Lung (tissue), 17 donors: ENCODE measurements at places on chromosomes 5 and 9. TPM values are rescaled to one million over a fixed set of nuclear protein-coding genes. Genes with fewer than 3 reads are reported as not detected.

GRCh38 chr9:76500061-76500460 is 41.1 kb downstream of the GCNT1 start:
- DNase-seq, result no peak

DNA sequence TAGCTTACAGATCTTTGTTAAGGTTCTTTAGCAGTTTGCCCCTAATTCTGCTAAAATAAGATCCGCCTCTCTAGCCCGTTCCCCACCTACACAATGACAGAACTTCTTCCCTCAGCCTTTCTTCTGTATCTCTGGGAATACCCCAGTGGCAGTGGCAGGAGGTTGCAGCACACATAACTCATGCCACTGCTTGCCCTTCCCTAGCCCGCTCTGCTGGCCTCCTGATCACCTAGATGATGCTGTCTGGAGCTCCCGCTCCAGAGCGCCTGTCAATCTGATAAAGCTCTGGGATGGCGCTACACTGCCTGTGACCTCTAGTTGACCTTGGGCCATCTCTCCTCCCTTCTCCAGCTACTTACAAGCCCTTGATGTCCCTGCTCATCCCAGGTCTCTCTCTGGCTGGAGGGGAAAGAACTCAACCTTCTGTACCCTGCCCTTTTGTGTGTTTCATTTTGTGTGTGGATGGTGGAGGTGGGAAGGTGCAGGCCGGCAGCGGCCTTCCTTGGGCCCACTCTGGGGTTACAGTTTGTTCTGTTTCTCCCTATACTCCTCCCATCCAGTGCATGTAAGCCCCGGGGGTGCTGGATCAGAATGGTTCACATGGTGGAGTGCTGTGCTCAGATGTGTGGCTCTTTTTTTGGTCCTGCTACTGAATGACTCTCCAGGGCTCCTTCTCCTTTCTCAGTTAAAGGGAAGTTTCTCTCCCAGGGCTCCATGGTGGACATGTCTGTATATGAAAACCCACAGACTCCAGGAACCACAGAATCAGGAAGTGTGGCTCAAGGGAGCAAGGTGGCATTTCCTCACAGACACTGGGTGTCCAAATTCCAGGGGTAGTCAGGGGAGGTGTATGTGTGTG is 29.1 kb downstream of the MTX3 start:
- DNase-seq, result no peak

DNA sequence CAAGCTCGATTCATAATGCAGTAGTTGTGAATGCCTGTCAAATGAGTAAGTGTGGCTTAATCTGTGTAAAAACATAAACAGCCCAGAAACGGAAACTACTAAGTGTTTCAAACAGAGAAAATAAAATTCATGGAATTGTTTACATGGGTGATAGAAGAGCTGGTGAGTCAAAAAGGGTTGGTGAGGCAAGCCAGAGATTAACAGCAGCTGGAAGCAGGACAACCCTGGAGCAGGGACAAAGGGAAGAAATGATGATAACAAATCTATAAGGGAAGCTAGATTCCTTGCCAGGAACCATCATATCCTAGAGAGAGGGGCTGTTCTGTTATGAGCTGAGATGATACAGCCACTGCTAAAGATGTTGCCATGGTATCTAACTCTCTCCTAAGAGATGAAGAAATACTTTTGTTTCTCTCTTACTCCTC is 18.0 kb upstream of the PRR16 start:
- peak; percentile 78 for DNase-seq

GRCh38 chr5:79702606-79703380 is 13.2 kb downstream of the CMYA5 start:
- no peak for DNase-seq

GRCh38 chr5:94467954-94468930 is 150.2 kb downstream of the KIAA0825 start:
- DNase-seq, result peak; percentile 74

- DNase-seq, result no peak
Observed at GRCh38 chr5:162410365-162410764, 342.8 kb downstream of the GABRG2 start.

- peak; percentile 61 for DNase-seq
Observed at GRCh38 chr9:109604781-109605180, 106.7 kb upstream of the PTPN3 start.

GRCh38 chr5:177432143-177432838 is 5.8 kb downstream of the GRK6 start:
- no peak for DNase-seq

- no peak for DNase-seq
Observed at GRCh38 chr9:108081112-108081511, 591.5 kb upstream of the KLF4 start.

DNA sequence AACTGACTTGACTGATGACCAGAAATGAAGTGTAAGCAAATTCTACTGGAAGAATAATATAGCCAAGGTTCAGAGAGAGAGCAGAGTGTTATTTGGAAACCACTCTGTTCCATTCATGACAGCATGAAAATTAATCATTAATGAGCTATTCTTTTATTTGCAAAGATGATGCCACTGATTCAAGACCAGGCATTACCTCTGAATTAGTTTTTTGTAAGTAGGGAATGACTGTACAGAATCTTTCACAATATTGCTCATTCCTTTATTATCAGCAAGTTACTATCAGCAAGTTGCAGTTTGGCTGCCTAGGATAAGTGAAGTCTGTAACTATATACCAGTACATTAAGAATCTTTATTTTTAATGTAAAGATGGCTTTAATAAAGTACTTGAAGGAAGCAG is 75.1 kb upstream of the RGMB start:
- DNase-seq, result no peak

- no peak for DNase-seq
Observed at GRCh38 chr5:177531209-177531940, 14.6 kb upstream of the DDX41 start.

DNA sequence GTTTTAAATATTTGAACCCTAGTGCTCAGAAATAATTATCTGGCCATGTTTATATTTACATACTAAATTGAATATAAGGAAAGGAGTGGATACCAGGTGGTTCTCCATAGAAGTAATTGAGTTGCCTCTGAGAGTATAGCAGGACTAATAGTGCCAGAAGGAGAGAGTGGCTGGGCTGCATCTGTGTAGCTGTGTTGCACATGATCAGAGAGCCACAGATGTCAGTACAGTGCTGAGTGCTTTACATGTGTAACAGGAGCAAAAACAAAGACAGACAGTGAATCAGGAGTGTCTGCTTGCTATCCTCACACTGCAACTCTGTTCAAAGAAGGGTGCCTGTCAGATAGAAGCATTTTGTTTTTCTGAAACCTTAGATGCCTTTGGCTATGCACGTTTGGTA is 353.9 kb upstream of the PAPPA start:
- DNase-seq, result no peak

Gene LCN1
- polyA plus RNA-seq, result not detected

Gene PRR16
- polyA plus RNA-seq, result 1.1 TPM

Gene TAF11L5
- not detected for polyA plus RNA-seq

Gene C5orf52
- not detected for polyA plus RNA-seq

Gene AGXT2
- not detected for polyA plus RNA-seq

Gene FCN1
- polyA plus RNA-seq, result 149 TPM
